ELF-1 (cell line): ENCODE measurements at places on chromosomes 6 and 20.

- DNase-seq = peak; percentile 28
Measured at GRCh38 chr6:12530345-12530744, 186.2 kb upstream of the PHACTR1 start.

- no peak for DNase-seq
Measured at GRCh38 chr6:169324656-169325459, 71.2 kb upstream of the THBS2 start.

DNA sequence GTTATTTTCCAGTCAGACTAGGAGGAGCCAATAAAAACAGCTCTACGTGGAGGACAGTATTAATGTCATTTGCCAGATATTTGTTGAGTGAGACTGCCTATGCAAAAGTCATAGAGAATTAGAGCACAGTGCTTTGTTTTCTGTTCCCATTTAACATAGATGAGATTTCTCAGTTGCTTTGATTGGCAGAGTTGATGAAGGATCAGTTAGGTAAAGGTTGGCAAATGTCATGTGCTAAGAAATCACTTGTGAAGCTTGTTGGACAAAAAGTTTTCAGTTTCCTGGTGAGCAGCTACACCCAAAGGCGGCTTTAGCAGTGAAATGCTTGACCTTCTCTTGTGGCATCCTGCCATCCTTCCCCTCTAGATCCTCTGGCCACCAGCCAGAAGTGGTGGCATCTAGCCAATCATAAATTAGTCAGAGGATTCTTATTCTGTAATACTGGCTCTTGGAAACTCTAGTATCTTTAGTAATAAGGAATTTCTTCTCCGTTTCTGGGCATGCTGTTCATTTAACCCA, 37.0 kb downstream of the BCKDHB start:
- no peak for DNase-seq

DNA sequence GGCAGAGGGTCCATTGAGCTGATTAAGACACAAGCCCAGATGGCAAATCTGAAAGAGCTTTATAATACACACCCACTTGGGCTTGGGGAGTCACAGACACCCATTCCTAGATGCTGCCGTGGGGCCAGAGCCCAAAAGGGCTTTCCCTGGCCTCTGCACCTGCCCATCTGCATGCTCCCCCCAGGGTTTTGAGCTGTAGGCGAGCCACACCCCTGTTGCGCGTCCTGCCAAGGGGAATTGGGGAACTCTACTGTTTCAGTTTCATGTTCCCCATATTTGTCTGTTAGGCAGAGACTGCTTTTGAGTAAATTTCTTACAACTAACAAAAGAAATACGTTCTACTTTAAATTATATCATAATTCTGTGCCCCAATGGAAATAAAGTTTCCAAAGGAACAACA, 52.9 kb upstream of the FNDC1 start:
- DNase-seq = no peak

- peak; percentile 65 for DNase-seq
Measured at GRCh38 chr6:51077821-51078518, 259.3 kb downstream of the TFAP2B start.
